ENCODE measurements at places on chromosomes 3 and 15.

DNA sequence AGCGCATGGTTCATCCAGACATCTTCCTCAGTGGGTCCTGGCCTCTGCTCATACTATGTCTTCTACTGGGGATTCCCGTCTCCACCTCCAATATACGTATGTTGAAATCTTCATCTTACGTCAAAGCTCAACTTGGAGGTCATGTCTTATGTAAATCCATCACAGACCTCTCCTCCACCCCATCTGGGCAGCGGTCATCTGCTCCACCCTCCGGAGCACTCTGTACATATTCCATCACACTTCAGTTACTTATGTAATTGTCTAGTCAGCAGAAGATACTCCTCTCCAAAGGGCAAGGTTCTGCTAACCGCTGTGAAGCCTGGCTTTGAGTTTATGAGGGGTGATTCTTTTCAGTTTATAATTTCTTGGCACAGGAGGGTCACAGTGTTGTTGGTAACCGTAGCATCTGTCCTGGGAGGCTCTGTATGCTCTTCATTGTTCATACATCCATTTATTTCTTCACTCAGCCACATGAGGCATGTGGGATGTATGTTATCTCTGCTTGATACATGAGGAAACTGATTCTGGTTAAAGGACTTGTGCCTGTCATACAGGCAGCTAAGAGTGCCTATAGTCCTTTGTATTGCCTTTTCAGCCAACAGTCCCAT is 22.1 kb downstream of the MAP2K1 start:
- no peak for DNase-seq

DNA sequence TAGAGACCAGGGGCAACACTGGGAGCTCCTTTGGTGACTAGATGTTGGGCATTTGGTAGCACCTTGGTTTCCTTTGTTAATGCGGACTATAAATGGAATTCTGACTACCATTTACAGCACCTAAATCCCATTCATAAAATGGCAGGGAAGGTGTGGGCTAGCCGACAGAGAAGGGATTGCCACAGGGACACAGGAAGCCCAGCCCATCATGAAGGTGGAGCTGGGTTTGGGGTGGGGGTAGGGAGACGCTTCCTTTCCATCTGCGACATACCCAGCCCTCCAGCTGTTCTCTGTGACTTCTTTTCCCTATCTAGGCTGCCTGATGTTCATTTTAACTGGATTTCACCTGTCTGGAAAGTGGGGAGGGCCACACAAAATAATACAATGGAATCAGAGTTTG is 21.0 kb downstream of the ABHD2 start:
- no peak for DNase-seq

- no peak for DNase-seq
These were observed 698.7 kb downstream of the FHIT start for GRCh38 chr3:60552581-60552980.

- DNase-seq: no peak
These were observed 833.7 kb downstream of the ROBO2 start for GRCh38 chr3:77873598-77873997.

- DNase-seq: no peak
These were observed 8.9 kb downstream of the ICE2 start for GRCh38 chr15:60469893-60470641.

- DNase-seq: no peak
These were observed 59.6 kb upstream of the RPL32 start for GRCh38 chr3:12900885-12901411.

DNA sequence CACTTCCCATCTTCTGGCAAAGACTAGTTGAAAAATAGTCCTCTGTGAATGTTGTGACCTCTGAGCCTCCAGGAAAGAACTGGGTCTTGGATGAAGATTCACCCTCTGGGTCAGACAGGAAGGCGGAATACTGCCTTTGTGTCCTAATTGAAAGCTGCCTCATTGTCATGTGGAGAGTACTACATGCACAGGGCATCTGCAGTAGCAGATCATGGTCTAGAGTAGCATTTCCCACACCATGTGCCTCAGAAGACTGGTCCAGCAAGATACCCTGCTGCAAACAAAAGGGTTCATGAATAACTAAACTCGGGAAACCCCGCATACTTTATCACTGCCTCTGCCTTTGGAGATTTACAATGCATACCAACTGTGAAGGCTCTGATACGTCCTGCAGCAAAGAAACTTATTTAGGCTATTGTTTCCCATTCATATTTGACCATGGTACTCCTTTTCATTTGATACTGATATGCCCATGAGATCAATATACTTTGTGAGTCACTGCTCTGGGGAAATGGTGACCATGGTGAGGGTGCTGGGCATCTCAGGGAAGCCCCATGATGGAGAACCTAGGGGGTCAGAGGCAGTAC is 22.7 kb downstream of the IRAK2 start:
- no peak for DNase-seq

DNA sequence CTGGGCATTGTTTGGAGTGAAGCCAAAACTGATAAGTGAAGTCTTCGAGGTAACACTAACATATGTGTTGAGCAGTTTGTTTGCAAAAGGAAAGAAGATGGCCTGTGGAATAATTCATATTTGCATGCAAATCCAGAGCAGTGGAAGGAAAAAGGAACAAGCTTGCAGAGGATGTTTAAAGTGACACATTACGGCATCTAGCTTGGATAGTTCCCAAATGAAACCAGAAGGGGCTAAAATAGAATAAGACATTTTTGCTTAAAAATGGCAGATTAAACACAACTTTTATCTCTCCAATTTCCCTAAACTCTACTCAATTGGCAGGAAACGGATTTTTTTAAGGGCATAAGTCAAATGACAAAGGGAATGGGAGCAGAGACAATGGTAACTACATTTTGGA is 25.4 kb upstream of the RYK start:
- DNase-seq: no peak

- no peak for DNase-seq
These were observed 5.4 kb downstream of the EHD4 start for GRCh38 chr15:41966920-41967465.

DNA sequence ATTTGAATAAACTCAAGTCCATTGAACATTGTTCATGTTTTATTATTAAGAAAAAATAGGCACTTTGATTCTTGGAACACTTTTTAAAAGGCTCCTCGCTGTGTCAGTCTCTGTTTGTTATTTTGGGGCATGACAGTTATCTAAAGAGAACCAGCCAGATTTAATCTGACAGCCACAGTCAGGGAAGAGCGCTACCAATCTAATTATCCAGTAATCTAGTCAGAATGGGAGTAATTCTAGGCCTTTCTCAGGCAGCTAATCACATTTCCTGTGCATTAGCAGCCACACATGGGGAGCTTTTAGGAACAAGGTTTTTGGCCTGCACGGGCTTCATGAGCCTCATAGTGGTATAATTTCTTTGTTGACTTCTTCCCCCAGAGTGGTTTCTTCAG is 362.2 kb downstream of the RBMS3 start:
- no peak for DNase-seq

- no peak for DNase-seq
These were observed 21.9 kb downstream of the LTF start for GRCh38 chr3:46442576-46443530.

DNA sequence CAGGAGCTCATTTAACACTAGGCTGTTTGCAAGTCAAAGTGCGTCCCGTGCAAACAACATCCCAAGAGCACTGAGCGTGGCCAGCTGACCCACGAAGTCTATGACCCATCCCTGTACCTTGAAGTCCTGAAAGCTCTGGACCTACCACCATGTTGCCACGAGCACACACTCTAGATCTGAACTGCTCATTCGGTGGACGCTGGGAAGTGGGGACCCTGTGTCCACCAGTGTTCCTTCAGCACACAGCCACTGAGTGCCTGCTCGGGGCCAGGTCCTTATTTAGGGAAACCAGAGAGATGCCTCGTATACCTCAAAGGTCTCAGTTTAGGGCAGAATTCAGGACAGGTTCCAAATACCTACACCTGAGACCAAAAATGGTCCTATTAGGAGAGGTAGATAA is 236.9 kb downstream of the XXYLT1 start:
- DNase-seq: no peak

- no peak for DNase-seq
These were observed 13.9 kb upstream of the TOP2B start for GRCh38 chr3:25678581-25678980.

- DNase-seq: no peak
These were observed 580.4 kb downstream of the VGLL3 start for GRCh38 chr3:86410587-86410986.

DNA sequence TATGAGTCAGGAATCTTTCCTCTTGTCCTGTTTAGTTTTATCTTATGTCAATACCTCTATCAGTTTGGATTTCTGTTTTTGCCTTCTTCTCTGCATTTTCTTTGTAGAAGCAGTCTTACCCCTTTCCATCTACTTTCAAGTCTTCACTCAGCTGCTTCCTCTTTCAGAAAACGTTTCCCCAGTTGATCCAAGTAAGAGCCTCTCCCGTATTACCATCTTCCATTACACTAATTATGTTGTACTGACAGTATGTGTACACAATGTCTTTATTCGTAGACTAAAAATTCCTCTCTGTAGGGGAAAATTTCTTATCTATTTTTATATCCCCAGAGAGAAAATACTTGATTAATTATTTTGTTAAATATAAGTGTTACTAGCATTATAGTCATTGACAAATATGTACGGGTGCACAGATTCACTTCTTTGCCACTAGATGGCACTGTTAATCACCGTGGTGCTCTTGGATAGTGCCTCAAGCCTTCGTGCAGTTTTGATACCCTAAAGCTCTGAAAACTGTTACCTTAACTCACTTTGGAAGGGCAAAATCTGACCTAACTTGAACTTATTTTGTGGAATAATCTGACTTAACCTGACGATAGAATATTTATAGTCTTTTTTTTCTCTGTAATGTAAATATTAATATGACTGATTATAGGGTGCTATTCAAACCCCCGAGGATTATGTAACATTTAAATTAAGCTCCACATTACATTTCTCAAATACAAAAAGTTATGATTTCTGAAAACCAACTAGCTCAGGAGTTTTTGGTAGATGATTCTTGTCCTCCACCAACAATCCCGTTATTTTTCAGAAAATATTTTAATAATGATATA is 74.2 kb upstream of the POU1F1 start:
- no peak for DNase-seq

DNA sequence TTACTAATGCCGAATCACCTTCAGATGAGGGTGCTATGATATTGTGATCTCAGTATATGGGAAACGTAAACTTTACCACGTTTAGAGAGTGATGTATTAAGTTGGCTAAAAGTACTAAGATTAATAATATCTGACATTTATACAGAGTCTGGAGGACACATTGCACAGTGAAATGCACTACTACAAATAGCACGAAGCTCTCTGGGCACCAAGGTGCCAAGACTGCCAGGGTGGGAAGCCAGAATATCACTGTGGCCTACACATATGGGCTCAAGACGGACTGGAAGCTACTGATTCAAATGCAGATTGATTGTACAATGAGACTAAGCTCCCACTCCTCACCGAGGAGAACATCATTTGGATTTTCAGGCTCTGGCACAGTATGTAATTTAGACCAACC is 113.3 kb upstream of the LIPC start:
- no peak for DNase-seq

GRCh38 chr3:85652360-85652759 is 693.6 kb downstream of the CADM2 start:
- no peak for DNase-seq

DNA sequence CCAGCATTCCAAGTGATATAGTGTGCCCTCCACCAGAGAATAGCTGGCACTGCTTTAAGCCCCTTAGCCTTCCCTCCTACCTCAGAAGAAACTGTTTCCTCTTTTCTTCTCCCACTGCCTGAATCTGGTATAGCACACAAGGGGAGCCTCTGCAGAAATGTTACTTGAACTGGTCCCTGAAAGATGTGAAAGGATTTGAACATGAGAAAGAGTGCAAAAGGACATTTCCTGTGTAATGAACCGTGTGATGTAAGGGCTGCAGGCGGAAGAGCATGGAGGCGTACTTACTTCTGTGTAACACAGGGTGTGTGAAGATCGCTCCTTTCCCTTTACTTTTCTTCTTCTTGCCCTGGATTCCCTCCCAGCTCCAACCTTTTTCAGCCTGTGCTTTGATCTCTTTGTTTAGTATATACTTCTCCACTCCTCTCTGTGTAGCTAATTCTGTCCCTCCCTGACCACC is 8.4 kb downstream of the TMOD3 start:
- no peak for DNase-seq

- DNase-seq: no peak
These were observed 101.2 kb downstream of the RFTN1 start for GRCh38 chr3:16412192-16412800.

DNA sequence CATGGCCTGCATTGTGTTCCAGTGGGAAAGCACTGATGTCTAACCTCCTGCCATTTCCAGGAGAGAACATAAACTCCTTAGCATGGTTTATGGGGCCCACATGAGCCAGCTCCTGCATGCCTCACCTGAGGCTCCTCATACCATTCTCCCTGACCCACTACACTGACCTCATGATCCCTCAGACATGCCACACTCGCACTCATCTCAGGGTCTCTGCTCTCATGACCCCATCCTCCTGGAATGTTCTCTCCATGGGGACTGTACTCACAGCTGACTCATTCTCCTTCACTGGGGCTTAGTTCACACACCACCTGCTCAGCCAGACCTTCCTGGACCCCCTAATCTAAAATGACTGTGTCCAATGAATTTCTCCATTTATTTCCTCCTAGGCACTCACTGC is 4.0 kb upstream of the LMCD1 start:
- no peak for DNase-seq

DNA sequence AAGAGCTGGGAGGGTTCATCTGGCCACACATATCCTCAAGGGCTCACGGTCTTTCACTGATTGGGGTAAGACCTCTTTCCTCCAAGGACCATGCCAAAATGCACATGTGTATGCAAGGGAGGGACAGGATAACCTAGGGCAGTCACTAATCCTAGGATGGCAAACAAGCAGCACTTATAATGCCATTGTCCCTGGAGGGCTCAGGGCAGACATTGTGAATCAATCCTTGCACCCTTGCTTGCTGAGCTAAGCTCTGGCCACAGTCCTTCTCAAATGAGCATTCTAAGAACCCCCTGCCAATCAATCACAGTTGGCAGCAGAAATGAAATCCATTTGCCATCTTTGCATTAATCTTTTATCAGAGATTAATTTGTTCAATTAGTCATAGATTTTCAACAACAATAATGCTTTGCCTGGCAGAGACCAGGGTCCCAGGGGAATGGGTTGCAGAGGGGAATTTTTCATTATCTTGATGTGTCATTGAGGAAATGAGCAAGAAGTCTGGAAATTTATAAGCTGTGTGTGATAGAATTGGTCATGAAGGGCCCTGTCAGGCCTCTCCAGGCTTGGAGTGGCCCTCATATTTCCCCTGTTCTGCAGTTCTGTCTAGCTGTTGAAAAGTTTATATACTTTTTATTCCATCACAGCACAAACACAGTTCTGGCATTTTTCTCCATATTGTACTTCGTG is 57.2 kb upstream of the KY start:
- DNase-seq: no peak

- no peak for DNase-seq
These were observed 23.9 kb downstream of the SSR3 start for GRCh38 chr3:156530980-156531379.

GRCh38 chr15:75148280-75148679 is 53.4 kb upstream of the C15orf39 start:
- no peak for DNase-seq
